ENCODE measurements at places on chromosomes 13 and 19.

DNA sequence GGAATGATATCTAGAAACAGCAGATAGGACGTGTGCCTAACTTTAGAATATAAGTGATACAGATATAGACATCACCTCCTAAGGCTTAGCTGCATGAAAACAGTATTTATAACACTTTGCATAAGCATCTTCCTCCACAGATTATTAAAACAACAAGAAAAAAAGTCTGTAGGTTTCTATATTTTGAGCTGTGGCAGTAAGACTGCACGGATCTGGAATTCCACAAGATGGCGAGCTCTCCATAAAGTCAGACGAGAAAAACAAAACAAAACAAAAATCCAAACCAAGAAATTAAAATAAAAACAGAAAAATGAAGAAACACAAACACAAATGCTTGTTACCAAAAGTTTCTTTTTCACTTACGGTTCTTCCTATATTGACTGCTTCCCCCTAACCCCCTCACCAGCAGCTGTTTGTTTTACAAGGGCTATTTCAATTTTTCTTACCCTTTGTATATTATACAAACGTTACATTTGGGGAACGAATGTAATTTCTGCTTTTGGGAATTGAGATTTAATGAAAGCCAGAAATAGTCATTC, 285.8 kb downstream of the MYO16 start:
- DNase-seq: no peak

GRCh38 chr19:49017666-49018351, 918 bp upstream of the LHB start:
- peak; percentile 86 for DNase-seq

- no peak for DNase-seq
Measured at GRCh38 chr13:113542751-113543424, 41.7 kb upstream of the TFDP1 start.

DNA sequence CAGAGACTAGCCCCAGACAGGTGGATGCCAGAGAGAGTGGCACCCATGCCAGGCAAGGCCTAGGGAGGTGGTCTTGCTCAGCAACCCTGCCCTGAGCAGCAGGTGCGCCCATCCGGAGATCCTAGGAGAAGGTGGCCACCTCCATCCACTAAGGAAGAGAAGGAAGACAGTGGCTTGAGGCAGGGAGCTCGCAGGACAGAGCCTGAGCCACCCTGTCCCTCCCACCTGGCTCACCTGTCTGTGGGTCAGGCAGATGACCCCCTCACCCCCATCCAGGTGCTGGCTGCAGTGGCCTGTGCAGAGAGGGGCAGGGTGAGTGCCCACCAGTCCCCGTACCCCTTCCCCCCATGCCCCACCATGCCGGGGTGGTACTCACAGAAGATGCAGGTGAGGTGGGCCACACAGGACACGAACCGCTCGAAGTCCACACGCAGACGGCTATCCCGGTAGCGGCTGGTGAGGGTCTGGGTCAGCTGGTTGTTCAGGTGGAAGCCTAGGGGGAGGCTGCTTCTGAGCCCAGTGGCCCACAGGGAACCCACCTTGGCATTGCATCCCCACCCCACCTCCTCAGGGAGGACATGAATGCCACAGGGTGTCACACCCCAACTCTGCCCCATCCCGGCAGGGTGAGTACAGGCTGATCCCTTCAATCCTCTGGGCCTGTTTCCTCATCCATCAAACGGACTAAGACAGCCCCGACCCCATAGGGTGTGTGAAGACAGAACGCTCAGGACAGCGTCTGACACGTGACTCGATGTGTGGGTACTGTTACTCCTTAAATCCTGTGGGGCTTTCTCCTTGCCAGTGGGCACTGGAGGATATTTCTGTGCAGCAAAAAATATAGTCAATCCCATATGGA, 13.3 kb downstream of the CAPN12 start:
- DNase-seq: no peak

DNA sequence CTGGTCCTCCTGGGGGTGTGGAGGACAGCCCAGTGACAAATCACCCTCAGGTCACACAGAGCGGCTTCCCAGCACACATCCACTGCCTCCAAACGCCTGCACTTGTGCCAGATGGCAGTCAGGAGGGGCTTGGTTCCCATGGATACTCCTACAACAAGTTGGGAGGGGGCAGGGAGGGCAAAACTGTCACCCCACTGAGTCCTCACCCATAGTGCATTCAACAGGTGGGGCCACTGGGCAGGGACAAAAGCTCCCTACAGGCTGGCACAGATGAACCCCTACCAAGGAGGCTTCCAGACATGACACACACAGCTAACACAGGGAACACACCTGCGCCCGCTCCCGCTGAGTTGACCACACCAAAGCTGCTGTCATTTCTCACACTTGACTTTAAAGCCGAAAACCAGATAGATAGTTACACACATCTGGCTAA, 120.5 kb downstream of the STK24 start:
- no peak for DNase-seq

- DNase-seq: no peak
Measured at GRCh38 chr19:2270157-2270422, 11.9 kb downstream of the PEAK3 start.

DNA sequence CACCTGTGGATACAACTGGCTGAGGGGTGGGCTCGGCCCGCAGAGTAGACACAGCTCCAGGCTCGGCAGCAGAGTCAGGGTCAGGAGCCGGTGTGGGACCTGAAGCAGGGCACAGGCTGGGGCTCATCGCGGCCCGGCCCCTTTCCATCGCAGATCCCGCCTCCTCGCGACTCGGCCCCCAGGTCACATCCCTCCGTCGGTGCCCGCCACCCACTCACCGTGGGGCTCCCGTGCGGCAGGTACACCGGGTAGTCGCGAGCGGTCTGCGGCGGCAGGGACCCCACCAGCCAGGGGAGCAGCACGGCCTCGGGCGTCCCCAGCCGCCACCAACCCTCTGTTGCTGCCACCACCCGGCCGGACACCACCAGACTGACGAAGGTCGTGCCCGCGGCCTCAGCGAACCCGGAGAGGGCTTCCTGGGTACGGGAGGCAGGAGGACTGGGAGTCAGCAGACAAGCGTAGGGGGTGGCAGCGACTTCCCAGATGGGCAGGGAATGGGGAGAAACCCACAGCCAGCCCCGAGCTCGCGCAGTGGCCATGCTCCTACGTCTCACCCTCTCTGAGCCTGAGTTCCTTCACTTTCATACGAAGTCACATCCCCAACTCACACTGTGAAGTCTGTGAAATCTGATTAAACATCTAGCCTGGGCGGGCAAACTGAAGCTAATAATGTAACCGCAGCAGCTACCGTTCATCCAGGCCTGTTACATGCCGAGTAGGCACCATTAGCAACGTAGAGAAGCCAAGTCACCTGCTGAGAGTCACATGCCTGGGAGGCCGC, 3.7 kb downstream of the FUZ start:
- DNase-seq: peak; percentile 53

GRCh38 chr13:41697578-41697977, 240.2 kb downstream of the RGCC start:
- no peak for DNase-seq

DNA sequence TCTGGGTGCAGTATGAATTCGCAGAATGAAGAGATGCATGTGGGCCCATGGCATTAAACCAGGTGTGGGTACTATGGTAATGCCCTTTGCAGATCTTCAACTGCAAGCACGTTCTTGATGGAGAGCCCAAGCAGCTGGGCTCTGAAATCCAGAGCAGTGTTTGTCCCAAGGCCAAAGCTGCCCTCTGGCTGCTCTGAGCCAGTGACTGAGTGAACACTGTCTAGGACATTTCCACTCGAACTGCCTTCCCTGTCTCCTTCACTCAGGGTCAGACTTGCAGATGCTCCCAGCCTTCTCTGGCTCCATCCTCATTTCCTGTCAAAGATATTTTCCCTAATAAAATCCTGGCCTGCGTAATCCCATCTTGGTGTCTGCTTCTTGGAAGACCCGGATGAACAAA, 80.2 kb upstream of the GJB6 start:
- no peak for DNase-seq

DNA sequence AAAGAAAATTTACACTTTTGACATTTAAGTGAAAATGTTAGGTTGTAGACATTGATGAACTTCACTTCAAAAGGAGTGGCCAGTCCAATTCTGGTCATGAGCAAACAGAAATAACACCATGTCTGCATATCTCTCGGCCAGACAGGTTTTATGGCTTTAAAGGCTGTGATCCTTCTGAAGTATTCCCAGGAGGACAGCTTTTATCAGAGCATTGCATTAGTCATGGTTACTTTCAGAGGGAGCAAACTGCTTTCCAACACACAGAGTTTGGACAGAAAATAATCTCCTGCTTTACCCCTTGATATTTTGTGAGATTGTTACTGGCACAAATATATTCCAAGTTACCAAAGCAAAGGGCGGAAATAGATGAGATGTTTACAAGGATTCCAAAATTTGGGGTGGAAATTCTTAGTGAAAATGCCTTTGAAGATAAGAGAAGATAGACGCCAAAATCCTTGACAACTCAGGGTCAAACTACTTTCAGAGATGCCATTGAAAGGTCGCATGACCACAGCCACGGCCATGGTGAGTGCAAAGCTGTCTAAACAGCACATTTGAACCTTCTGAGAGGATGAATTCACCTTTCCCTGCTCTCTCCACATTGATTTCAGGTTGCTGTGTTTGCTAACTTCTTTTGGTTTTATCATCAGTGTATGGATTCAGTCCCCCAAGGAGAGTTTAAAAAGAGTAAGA, 584.5 kb upstream of the SGCG start:
- peak; percentile 29 for DNase-seq

DNA sequence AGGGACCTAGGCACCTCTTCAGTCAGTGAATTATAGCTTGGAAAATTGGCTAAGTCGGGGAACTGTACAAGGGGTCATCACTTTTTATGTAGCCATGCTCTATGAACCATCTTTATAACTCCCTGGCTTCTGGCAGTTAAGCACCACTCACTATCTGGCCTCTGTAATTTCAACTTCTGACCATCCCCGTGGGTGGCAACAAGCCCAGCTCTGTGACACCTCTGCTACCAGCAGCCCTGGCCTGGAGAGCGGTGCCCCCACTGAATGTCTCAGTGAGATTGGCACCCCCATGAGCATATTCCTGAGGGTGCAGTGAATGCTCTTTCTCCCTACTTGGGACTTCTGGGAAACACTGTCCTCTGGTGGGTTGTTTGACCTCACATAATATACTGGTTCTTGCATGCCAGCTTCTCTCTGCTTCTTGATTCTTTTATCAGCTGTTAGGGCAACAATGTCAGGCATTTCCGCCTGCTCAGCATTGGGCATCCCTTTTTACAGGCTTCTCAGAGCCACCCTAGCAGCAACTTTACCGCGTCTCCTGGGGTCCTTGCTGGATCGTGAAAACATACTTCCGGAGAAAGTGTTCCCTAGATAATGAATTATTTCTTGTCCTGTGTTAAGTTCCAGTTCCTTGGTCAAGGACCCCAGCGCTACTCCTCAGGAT, 10.4 kb downstream of the KL start:
- no peak for DNase-seq

Measured in HuH-7 (cell line).